ENCODE measurements at places on chromosomes 7 and 10. TPM values are rescaled to one million over a fixed set of nuclear protein-coding genes. Genes with fewer than 3 reads are reported as not detected.

- no peaks in the 10 kb centered on the region for H3K27me3 ChIP-seq
- DNase-seq = no peak
- no peaks in the 10 kb centered on the region for H3K36me3 ChIP-seq
- H3K27ac ChIP-seq = no peak overlapping the region
- no peak overlapping the region for H3K4me3 ChIP-seq
Measured at GRCh38 chr10:34746094-34746493, 69.0 kb downstream of the PARD3 start.

GRCh38 chr10:86312701-86313270 lies 53.8 kb downstream of the GRID1 start:
- peaks cover 40% of the 10 kb centered on the region for H3K27me3 ChIP-seq
- H3K27ac ChIP-seq = no peak overlapping the region
- DNase-seq = no peak
- H3K4me1 ChIP-seq = no peaks in the 10 kb centered on the region

DNA sequence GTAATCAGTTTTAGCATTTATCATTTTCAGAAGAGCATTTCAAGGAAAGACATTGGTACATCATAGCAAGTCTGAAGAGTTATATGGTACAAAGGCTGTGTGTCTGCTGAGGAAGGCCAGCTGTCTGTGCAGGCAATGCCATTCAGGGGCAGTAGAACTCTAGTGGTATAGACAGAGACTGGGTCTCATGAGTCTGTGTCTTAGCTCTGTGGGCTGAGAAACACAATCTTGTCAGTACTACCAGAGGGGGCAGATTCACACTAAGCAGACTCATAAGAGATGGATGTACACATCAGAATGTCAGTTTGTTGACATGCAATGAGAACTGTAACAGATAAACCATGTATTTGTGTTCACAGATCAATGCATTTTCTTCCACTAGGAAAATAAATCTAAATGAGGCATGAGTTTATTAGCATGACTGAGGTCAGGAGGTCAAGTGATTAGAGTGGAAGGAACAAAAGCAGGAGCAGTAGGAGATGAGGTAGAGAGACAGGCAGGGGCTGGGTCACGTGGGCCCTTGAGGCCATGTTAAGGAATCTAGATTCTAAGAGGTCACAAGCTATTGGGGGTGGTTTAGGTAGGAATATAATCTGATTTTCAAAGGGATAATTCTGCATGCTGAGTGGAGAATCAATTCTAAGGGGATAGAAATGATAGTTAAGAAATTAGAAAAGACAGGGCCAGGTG lies 7.5 kb upstream of the GGCT start:
- no peak for DNase-seq
- no peaks in the 10 kb centered on the region for H3K36me3 ChIP-seq
- H3K4me1 ChIP-seq = peaks cover 49% of the 10 kb centered on the region
- H3K4me3 ChIP-seq = no peak overlapping the region

Gene CLIP2
- 34.1 TPM for total RNA-seq

DNA sequence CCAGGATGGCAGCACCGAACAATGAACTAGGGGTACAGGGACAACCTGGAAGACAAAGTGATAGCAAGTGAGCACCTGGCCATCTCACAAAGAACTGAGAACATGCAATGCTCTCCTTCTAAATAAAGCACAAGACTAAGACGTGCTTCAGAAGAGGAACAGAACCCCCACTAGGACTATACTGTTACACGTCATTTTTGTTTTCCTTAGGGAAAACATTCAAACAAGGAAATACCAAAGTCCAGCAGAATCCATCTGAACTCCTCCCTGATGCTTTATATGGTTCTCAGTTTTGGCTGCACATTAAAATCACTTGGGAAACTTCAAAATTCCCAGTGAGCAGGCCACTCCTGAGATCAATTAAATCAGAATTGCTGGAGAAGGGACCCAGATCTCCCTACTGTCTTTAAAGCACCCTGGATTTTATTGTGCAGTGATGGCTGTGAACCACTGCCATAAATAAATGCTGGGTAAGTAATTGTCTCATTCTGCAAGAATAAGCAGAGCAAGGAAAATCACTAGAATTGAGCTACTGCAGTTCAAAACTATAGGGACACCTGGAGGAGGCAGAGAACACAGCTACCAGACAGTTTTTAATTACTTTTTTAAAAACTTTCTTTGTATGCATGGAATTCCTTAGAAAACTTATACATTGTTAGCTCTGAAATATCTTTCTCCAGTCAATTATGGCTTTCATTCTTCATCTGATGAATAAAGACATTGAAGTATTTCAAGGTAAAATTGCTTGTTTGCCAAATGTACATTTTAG lies 866.5 kb upstream of the GHITM start:
- H3K4me1 ChIP-seq = peaks cover 34% of the 10 kb centered on the region
- DNase-seq = no peak
- H3K4me3 ChIP-seq = no peak overlapping the region
- no peaks in the 10 kb centered on the region for H3K27me3 ChIP-seq
- no peaks in the 10 kb centered on the region for H3K36me3 ChIP-seq

Gene GNAT3
- not detected for total RNA-seq

Gene IGF2BP3
- 89.1 TPM for total RNA-seq

DNA sequence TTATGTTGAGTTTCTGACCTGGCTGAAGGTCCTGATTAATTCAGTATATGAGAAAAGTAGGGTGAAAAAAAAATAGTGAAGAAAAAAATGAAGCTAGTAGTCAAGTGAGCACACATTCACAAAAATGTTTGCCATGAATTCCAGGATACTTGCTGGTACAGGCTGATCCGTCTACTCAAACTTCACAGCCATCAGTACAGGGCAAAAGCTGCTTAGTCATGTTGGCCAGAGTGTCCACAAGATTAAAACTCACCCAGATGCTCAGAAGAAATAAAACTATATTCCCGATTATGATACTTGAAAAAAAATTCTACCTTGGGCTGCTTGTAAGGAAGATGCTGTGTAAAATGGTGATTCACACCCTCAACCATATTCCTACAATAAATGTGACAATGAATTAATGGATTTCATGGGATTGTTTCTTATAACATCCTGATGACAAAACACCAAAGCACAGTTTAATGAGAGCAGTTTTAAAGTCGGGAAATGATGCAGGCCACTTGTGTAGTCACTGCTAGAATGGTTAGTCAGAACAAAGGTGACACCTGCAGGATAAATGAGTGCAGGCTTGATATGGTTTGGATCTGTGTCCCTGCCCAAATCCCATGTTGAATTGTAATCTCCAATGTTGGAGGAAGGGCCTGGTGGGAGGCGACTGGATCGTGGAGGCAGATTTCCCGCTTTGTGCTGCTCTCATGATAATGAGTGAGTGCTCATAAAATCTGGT lies 49.2 kb upstream of the ANKRD1 start:
- no peak overlapping the region for H3K27ac ChIP-seq
- no peaks in the 10 kb centered on the region for H3K27me3 ChIP-seq
- DNase-seq = no peak

Gene SRI
- total RNA-seq = 82.6 TPM

Gene AMPH
- total RNA-seq = 2.0 TPM

Data from mesothelial cell of epicardium (in vitro differentiated cells).